ENCODE measurements at places on chromosomes 1 and 21.

DNA sequence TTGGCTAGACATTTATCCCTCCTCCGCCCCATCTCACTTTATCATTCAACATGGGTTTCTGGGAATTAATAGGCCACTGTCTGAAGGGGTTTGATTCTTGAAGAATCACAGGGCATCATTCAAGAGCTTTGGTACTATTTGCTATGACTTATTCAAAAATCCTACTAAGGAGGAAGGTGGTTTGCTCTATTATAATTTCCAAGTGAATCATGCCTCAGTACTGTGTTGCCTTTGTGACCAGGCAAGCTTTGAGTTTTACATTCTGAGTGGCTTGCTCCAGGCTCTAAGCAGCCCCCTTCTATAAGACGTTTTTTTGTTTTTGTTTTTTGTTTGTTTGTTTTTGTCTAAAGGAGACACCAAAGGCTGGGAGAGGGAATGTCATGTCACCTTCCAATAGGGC lies 2.6 kb downstream of the C1orf21 start:
- DNase-seq: peak; percentile 34

GRCh38 chr1:70415882-70416281 lies 4.8 kb downstream of the CTH start:
- no peak for DNase-seq

GRCh38 chr1:226660410-226661182 lies 78.5 kb downstream of the ITPKB start:
- DNase-seq: no peak

- no peak for DNase-seq
Measured at GRCh38 chr1:181659321-181659957, 176.1 kb downstream of the CACNA1E start.

GRCh38 chr1:21192284-21192683 lies 15.6 kb upstream of the EIF4G3 start:
- DNase-seq: no peak

DNA sequence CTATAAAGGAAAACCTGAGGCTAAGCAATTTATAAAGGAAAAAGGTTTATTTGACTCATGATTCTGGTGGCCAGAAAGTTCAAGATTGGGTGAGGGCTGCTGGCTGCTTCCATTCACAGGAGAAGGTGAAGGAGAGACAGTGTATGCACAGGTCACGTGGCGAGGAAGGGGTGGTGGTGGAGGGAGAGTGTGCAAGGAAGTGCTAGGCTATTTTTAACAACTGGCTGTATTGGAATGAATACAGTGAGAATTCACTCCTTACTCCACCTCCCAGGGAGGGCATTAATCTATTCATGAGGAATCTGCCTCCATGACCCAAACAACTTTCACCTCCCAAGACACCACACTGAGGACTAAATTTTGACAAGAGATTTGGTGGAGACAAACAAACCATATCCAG lies 51.0 kb downstream of the SYDE2 start:
- no peak for DNase-seq

DNA sequence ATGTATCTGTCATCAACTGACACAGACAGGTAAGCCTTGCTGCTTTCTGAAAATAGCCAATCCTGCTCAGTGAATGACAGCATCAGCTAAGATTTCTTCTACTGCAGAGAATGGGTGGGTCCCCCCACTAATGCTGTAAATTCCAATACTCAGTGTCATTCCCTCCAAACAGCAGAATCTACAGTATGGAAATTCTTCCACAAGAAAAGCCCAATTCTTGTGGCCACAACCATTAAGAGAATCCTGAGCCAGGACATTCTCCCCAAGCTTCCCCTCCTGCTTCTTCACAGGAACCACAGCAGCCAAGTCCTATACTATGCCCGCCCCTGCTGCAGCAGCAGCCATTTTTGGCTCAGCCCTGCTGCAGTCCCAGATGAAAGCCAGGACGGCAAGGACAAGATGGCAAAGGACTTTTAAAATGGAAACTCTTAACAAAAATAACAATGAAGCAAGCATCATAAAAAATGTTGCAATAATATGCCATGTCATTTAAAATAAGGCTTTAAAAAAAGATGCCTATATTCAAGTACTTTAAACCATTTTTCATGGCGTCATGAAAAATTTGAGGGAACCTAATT lies 26.8 kb downstream of the EIF4G3 start:
- DNase-seq: peak; percentile 94

DNA sequence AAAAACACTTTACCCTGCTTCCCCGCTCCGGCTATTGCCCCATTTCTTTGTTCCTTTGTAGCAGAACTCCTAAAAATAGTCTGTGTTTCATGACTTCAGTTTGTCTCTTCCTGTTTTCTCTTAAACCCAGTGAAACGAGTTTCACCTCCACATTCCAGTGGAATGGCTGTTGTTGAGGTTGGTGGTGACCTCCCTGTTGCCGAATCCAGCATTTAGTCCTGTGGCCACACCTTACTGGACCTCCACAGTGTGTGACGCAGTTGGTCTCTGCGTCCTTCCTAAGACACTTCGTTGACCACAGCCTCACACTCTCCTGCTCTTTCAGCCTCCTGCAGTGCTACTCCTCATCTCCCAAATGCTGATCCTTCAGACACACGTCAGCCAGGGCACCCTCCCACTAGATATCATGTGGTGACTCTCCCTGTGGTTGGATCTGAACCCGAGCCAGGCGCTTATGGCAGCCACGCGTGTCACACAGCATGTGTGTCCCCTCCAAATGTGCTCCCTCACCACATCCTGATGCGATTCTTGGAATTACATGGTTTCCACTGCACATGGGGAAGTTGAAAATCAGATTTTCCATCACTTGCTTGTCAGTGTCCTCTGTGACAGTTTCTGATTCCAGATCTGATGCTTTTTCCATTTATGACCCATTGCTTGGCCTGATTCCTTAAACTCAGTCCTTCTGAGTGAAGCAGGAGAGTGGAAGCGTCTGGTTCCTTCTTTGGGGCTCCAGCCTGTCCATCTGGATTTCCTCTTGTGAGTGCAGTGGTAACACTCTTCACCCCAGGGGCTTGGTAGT lies 99.1 kb upstream of the ARTN start:
- peak; percentile 81 for DNase-seq

DNA sequence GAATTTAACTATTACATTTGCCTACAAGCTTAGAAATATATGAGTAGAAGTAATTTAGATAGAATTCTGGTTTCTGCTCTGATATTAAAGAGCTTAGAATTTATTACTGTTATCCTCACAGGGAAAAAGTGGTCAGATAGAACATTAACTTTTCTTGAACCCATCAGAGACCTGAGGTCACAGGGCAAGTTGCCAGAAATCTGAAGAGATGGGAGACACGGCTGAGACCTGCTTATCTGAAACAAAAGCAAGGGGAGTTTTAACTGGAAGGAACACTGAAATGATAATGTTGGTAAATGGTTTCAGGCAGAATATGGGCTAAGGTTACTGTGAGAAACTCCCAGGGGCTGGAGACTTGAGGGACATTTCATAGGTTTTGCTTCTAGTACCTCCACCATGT lies 28.0 kb upstream of the USP25 start:
- DNase-seq: no peak

DNA sequence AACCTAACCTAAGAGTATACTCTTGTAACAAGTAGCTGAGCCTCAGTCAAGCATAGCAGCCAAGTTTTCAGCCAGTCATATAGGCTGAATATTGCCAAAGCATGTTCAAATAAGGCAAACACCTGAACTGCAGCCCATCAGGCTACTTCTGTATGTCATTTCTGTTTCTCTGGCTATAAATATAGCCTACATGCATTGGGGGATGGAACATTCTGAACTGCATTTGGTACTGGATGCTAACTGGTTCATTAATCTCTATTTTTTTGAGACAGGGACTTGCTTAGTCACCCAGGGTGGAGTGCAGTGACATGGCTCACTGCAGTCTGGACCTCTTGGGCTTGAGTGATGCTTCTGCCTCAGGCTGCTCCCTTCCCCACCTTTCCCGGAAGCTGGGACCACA lies 37.3 kb downstream of the MAST2 start:
- no peak for DNase-seq

GRCh38 chr1:89407360-89407759 lies 43.5 kb downstream of the GBP6 start:
- peak; percentile 27 for DNase-seq

DNA sequence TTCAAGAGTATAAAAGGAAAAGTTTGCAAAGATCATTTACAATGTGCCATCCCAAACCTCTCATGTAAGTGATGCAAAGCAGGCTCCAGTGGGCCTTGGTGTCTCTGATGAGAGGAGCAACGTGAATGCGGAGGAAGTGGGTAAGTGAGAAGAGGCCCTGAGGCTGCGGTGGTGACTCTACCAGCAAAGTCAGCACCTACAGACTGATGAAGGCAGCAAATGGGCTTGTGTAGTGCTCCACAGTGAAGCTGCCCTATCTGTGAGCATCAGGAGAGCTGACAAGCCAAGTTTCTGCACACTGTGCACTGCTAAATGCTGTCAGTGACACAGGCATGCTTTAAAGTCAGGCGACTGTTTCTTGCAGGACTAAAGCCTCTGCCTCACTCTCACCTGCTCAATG lies 15.6 kb upstream of the RAP1A start:
- no peak for DNase-seq

DNA sequence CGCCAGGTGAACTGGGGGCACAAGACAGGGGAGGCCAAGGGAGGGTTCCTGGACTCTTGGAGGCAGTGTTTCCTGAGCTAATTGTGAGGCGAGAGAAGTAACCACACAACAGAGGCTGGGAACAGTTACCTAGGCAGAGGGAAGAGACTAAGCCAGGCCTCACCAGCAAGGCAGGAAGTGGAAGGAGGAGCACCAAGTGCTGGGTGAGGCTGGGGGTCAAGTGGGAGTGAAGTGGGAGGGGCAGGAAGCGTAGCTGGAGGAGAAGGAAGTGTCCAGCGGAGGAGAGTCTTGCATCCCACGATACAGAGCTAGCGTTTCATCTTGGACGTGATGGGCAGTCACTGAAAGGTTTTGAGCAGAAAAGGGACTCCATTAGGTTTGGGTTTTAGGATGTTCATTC lies 48.3 kb upstream of the CAPZB start:
- no peak for DNase-seq

DNA sequence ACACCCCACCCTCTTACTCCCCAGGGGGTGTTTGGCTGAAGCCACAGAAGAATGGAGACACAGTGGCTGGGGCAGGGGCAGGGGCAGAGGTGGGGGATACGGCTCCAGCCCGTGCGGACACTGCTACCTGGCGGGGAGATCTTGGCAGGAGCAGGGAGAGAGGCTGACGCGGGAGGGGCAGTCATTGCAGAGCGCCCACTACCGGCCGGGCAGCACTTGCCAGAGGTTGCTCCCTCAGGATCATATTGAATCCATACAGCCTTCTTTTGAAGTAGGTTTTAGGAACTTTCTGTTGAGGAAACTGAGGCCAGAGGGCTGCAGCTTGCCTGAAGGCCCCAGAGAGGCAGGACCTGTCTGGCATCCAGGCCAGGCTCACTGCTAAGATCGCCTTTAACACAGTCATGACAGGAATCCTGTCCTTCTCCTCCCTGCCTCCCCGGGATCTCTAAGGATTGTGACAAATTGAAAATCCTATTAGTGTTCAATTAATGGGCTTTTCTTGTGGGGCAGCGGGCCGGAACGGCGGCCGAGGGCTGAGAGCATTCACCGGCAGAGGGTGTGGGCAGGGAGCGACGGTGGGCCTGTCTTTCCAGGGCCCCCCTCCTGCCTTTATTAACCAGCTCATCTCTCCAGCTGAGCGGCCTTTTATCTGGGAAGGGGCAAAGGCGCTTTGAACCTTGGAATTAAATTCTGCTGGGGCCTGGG lies 65.5 kb upstream of the WNT4 start:
- no peak for DNase-seq

DNA sequence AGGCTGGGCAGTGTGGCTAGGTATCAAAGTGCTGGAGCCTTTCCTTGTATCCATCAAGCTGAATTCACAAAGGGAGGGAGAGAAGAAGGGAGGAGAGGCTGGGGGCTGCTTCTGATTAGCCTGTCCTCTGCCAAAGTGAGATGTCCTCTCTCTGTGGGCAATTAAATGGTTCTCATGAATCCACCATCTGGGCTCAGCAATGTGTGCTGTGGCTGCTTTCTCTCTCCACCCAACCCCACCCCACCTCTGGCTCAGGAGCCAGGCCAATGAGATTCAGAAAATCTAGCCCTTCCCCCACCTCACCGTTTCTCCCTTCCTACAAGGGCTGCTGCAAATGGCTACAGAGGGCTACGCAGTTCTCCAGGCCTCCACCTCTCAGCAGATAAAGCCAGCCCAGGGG lies 154.6 kb downstream of the TENT5C start:
- no peak for DNase-seq

GRCh38 chr21:28516991-28517592 lies 475.6 kb downstream of the LTN1 start:
- peak; percentile 47 for DNase-seq

DNA sequence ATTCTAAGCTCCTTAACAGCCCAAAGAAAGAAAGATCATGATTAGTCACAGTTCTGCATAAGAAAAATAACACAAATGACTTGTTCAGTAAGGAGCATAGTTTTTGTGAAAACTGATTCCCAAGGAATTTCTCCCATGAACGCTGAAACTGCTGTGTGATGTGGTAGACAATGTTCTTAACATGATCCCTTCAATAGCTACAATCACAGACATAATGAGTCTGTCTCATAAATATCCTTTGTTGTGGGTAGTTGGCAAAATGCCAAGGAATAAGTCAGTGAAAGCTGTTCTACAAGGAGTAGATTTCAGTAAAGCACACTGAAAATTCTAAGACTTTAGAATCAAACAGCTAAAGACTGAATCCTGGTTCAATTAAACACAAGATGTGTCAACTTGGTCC lies 404.8 kb downstream of the HLX start:
- DNase-seq: peak; percentile 69

DNA sequence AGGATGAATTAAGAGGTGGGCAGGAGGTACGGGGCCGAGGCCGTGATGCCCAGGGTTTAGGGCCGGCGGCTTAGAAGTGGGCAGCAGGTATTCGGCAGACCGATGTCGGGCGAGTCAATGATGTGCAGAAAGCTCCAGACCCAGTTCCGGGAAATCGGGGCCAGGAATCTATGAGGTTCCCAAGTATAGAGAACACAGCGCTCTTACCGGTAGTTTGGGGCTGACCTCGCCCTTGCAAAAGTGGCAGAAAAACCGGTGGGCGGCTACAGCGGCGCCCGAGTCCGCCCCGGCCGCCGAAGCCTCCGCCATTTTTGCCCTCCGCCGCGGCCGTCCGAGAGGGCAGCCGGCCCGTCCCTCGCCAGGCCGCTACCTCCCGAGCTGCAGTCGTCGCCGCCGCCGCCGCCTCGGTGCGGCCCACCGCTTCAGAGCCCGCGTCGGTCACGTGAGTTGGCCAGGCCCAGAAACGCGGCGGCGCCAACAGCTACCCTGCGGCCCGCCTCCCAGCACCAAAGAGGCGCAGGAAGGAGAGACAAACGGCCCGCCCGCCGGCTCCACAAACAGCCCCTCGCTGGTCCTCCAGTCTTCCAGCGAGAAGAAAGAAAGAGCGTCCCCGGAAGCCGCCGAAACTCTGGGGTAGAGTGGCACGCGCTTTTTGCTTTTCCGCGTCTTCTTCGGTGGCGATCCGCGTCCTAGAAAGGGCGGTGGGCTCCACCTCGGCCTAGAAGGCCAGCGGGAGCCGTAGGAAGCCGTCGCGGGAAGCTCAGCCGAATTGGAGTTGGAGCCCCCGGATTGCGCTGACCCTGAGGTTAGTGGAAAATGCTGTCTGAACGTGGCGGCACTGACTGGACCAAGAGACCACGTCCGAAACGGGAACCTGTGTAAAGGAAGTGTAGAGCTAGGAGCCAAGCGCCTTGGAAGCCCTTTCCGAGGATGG lies at the start of the genes POLR3C and RNF115:
TSS of gene POLR3C (plus strand) at position 636 of the 934 bp plus-strand sequence. CDS start 1,577 bp downstream, outside the sequence.
TSS of gene RNF115 (minus strand) at position 531 of the 934 bp plus-strand sequence. CDS start at position 309, 222 bp downstream.
- DNase-seq: peak; percentile 90
